ENCODE measurements at places on chromosomes 11 and 22.

DNA sequence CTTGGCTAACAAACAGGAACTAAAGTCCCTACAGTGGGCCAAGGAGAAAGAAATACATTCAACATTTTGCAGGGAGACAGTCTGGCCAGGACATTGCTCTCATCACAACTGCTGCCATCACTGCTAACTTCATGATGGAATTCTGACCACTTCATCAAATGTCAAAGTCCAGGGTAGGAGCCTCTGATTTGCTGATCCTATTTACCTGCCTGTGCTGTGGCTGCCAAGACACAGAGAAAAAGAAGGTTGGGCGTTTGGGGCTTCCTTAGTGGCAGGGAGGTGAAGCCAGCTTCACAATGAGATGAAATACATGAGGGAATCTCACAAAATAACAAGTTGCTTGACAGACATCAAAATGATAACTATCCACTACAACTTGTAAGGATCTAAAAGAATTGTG, 343.9 kb upstream of the CADM1 start:
- no peak for DNase-seq

DNA sequence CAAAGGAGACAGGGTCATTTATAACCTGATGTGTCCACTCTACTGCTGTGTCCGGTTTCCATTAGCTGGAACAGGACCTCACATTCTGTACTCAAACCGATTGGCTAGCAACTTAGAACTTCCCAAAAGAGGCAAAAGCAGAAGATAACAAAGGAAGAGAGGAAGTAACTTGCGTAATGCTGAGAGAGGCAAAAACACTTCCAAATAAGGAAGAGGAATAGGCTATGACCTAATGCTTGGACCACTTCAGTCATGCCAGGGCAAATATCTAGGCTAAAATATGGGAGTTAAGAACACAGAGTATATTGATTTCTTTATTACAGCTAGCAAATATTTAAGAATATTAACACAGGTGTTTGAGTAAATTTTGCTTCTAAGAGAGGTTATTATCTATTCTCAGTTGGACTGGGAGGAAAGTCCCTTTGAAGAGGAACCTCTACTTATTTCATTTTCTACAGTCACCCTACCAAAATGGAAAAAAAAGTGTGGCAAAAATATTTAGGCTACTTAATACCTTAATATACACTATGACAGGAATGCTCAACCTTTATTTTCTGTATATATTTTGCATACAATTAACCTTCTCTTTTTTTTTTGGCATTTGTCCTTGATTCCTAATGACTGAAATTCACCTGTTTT, 499.8 kb upstream of the CHORDC1 start:
- DNase-seq, result no peak

- DNase-seq, result no peak
Measured at GRCh38 chr22:43400449-43400848, 11.4 kb upstream of the MPPED1 start.

DNA sequence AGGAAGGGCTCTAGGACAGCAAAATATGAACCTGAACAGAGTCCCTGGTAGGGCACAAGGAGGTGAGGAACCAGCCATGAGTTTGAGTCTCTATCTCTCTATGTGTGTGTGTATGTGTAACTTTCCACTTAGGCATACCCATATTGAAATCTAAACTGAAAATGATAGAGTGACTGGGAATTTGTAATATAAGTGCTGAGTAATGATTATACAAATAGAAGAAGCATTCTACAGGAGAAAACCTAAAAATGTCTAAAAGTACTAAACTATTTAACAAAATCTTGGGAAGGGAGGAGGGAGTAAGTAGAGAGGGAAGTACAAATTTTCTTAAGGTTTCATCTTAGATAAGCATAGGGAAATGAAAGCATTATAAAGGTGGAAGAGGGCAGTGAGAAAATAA, 97.1 kb upstream of the ZC3H12C start:
- DNase-seq, result no peak

DNA sequence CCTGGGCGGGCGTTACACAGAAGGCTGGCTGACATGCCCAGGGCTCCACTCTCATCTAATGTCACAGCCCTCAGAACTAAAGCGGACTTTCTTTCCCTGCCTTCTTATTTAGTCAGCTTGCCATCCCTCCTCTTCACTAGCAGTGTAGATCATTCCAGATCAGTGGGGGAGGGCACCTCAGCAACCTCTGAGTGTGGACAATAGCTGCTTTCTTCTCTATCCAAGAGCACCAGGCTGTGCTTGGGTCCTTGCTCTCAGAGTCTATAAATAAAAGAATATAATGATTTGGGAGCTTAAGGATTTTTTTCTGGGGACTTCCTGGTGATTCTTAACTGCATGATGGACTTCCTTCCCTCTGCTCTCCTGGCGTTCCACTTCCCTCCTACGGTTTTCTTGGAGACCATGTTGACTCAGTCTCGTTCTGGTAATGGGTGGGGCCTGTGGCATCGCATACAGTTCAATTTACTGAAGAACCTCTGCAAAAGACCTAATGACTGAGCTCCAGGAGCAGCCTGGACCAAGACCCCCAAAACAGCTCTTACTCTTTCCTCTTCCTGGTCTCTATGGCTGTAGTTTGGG, 2.9 kb upstream of the HMBS start:
- DNase-seq, result no peak

DNA sequence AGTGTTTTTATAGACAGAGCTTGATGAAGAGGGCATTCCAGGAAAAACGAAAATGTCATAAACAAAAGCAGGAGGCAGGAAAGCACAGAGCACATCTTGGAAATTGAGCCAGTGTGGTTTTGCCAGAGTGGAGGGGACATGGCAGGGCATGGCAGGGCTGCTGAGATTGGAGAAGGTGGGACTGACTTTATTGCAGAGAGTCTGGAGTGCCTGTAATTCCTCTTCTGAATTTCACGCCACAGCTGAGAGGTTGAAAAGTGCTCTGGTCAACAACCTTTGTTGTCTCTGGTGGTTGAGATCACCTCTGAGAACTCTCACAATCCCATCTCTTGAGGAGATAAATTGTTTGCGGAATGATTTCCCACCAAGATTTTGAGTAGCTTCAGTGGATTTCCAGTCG, 16.4 kb downstream of the SLC5A1 start:
- DNase-seq, result no peak

GRCh38 chr11:92886243-92886905, 83.1 kb upstream of the MTNR1B start:
- DNase-seq, result no peak

DNA sequence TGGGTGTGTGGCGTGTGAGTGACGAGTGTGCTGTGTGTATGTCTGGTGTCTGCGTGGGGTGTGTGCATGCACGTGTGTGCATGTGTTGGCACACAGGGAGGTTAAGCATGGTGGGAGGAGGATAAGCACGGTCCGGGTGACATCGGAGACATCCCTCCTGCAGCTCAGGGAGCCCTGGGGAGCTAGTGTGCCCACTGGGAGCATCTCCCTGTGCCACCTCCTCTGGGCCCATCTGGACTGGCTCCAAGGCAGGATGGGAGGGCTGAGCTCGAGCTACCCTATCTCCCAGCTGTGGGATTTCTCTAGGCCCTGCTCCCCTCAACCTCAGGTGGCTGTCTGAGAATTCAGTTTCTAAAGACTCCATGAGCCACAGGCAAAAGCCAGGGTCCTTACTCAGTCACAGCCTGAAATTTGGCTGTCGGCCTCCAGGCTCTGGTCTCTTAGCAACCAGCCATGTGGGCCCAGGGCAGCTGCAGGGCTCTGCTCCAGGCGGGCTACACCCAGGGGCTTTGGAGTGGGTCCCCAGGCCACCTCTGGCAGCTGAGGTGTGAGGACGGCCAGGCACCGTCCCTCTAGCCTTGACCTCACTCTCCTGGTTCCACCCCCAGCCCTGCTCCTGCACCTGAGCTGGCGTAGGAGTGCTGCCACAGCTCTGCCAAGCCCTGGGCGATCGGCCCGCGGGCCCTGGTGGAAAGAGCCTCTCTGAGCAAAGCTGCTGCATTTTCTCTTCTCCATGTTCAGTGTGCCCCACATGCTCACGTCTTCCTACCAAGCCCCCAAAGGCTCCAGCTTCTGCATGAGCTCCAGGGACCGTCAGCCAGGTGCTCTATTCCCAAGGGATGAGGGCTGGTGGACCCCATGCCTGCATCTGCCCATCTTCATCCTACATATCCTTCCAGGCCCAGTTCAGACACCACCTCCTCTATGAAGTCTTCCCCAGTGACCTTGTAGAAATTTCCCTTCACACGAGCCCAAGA, 39.7 kb downstream of the RTL6 start:
- no peak for DNase-seq

DNA sequence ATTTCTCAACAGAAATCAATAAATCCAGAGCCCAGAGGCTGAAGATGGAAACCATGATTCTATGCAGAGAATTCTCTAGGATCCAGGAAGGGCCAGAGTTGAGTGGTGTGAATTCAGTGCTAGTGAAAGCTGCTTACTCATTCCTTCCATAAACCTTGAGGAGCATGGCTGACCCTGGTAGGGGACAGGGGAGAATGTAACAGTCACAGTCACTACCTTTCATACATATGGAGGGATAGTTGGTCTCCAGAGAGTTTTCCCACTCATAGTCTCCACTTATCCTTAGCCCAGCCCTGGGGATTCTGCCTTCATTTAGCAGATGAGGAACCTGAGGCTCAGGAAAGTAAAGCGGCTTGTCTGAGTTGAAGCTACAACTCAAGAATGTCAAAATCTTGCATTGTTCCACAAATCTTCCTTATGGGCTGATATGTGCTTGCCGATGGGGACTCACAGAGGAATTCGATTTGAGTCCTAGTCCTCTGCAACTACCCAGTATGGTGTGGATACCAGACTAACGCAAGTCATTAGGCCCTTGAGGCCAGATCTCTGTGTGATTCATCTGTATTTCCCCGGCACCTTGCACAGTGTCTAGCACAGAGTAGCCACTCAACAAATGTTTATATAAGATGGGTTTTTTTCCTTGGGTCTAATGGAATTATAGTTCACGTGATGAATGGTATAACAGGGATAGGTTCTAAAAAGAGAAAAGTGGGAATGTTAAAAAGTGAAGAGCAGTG, 3.7 kb upstream of the ANAPC15 start:
- no peak for DNase-seq

- DNase-seq, result no peak
Measured at GRCh38 chr22:48372390-48372789, 1455.3 kb downstream of the BRD1 start.

DNA sequence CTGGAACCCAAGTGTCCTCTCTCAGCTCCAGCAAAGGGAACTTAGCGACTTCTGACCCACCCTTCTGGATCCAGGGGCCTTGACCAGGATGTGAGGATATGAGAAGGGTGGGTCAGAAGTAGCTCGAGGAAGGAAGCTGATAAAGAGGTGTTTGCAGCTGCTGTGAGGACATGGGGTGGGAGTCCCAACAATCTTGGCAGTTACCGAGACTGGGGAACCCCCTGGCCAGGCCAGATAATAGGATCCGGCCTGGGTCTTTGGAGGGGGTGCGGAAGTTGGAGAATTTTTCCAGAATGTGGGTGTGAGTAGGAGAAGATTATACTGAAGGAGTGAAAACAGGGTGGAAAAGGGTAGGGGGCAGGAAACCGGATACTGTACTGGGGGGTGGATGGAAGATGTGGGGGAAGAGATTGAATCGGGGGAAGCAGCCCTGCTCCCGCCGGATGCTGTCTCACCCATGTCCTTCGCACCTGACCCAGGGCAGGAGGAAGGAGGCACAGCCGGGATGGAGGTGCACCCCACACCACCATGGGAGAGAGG, 2.8 kb upstream of the MCAM start:
- DNase-seq, result no peak

GRCh38 chr22:46596819-46597218, 23.4 kb upstream of the GRAMD4 start:
- DNase-seq, result no peak

DNA sequence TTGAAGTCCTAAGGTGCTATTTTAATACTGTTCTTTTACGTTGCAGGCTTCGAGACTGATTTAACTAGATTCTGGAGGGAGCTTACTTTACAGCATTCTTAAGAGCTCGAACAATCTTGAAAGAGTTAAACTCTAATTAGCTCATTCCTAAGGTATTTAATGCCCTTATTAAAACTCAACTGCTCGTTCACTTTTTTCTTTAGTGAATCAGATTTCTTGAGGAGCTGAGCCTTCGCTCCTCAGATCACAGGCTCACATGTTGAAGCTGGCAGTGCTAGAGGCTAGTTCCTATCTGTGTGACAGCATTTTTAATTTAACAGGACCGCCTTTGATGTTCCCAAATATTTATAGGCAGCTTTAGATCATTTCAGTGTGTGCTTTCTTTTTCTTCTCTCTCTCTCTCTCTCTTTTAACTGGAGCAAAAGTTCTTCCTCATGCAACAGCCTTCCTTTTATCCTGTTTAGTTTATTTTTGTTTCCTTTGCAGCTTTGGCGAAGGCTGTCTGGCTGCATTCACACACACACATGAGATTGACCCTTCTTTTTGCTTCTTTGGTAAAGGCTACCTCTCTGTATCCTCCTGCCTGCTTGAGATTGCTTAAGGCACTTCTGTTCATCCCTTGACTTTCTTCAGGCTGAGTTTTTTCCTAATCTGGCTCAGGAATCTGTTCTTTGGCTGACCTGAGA, 21.0 kb downstream of the ZNRF3 start:
- DNase-seq, result no peak

GRCh38 chr11:61797263-61797944, 4.7 kb downstream of the FEN1 start:
- DNase-seq, result peak; percentile 36
